ENCODE measurements at places on chromosomes 6 and 20. TPM values are rescaled to one million over a fixed set of nuclear protein-coding genes. Genes with fewer than 3 reads are reported as not detected.

Gene SPATA25
- 3.2 TPM for total RNA-seq

- no peak for ATAC-seq
Observed at GRCh38 chr6:150046943-150047342, 21.6 kb upstream of the RAET1L start.

DNA sequence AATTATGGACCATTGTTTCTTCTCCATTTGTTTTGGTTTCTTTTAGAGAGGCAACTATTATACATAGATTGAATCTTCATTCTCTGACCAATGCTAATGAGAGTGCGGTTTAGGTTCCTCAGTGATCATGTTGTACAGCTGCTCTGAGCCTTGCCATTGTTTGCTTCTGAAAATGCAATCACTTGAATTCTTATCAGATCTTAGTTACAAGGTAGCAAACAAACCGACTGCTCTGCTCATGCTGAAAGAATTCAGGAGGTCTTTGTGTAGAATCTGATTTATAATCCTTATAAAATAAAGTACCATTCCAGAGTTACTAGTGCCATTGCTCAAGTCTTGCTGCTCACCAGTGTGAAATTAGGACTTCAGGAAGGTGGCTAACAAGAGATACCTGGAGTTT lies 569.1 kb upstream of the ID4 start:
- no peak for ATAC-seq

Gene CCN6
- 0.60 TPM for total RNA-seq

DNA sequence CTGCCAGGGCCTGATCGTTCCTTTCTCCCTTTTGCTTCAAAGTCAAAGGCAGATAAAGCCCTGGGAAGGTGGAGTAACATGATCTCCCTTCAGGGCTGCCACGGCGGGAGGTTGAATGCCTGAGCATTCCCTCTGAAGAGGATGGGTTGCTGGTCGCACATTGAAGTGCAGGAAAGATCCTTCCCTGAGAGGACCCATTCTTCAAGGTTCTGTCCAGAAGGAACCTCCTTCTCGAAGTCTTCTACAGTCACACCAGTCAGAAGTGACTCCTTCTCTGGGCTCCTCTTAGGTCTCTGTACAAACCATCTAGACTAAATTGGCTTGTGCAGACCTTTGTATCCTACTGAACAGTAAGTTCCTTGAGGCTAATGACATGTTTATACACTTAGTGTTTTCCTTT lies 192.6 kb upstream of the VGLL2 start:
- ATAC-seq = no peak

DNA sequence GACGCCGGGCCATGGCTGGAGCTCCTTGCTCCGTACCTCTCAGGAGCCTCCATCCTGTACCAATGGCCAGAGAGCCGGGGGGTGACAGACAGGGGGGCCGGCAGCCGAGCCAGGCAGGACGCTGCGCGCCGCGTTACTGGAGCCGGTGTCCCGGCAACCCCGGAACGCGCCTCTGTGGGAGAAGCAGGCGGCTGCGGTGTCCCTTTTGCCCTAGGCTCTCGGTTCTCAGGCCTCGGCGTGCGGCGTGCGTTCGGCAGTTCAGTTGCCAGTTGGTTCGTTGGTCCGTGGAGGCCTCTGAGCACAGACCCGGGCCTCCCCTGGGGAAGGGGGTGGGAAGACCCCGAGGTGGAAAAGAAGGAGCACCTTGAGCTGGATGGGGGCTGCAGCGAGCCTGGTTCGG lies at the start of gene SPATS1:
Gene SPATS1, plus strand, starts transcription at position 162 of the 400 bp plus-strand sequence. CDS start 446 bp downstream, outside the sequence.
- peak; percentile 39 for ATAC-seq

GRCh38 chr20:56442389-56443365 lies 25.8 kb upstream of the RTF2 start:
- no peak for ATAC-seq

Gene HTR1E
- total RNA-seq = 0.22 TPM

- ATAC-seq = peak; percentile 26
Observed at GRCh38 chr6:147677647-147678046, 169.2 kb downstream of the SAMD5 start.

GRCh38 chr6:32815115-32815514 lies 1.7 kb downstream of the HLA-DOB start:
- no peak for ATAC-seq

Gene PTGIS
- 1.2 TPM for total RNA-seq

Gene MEP1A
- total RNA-seq = not detected

DNA sequence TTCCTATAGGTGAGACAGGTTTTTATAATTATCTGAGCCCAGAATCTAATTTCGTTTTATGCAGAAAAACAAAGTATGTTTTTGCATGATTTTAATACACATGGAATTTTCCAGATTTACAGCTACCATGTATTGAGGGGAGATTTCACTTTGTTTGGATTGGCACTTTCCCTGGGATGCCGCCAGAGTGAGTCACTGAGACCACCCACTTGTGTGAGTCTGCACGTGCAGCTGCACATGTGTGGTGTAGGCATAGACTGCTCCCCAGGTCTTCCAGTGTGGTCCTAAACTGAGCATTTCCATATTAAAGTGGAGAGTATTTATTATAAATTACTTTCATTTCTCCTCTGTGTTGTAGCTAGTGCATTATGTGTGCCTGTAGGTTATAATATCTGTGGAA lies 186.8 kb downstream of the UBE3D start:
- no peak for ATAC-seq

DNA sequence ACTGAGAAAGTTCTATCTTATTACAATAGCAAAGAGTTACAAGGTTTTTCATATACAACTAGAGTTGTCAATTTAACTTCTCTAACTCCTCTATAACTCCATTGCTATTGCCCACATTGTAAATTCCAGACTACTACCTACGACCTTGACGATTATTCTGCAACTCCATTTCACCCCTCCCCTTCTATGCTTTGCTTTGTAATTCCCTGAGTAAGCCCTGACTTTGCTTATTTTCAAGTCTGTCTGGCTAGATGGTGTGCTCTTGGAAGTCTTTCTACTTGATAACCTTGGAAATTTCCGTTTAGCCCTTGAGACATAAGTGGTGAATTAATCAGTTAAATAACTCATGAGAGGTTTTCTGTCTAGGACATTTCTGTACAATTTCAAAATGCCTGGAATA lies 161.4 kb downstream of the C6orf58 start:
- no peak for ATAC-seq
